ENCODE measurements at places on chromosomes 1 and 21. TPM values are rescaled to one million over a fixed set of nuclear protein-coding genes. Genes with fewer than 3 reads are reported as not detected.

Gene OXCT2
- 0.29 TPM for total RNA-seq

Gene ARHGEF10L
- total RNA-seq = 15.7 TPM

Gene CYP4X1
- total RNA-seq = not detected

Gene KRTAP20-3
- not detected for total RNA-seq

Gene C1orf141
- total RNA-seq = not detected

Gene TIE1
- total RNA-seq = not detected

Gene CRYAA
- not detected for total RNA-seq

Gene MAN1A2
- total RNA-seq = 78.3 TPM

Gene CLSTN1
- 190 TPM for total RNA-seq

Gene AMIGO1
- total RNA-seq = 0.43 TPM

Gene RCOR3
- 21.4 TPM for total RNA-seq
